ENCODE measurements at places on chromosomes 4 and X.

DNA sequence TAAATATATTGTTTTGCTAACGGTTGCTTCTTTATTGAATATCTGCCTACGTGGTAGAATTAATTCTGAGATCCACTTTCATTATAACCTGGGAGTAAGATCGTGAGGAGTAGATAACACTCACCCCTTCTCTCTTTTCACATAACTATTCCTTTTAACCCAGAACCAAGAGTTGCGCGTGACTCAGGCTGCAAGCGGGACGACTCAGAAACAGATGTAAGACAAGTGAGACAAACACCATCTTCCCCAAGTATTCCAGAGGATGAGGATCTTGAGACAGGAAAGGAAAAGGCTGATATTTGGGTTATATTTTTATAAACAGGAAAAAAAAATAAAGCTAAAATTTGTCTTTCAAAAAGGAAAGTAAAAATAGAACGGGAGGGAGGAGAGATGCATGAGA, 318.8 kb upstream of the NOCT start:
- no peak for DNase-seq

DNA sequence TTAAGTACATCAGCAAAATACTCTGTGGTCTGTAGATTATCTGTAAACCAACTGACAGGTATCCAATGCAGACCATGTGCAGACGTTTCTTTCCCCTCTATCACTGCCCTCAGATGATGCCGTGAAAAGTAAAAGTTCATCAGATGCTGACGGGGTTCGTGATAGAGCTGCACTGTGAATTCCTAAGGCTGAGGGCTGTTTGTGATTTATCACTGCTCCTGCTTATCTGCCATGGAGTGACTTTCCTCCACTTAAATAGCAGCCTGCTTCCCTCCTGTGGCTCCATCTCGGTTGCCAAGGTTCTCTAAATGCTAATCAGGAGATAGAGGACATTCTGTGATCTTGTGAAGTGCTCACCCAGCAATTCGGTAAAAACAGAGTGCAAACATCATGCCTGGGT, 89.3 kb upstream of the SRD5A3 start:
- no peak for DNase-seq

DNA sequence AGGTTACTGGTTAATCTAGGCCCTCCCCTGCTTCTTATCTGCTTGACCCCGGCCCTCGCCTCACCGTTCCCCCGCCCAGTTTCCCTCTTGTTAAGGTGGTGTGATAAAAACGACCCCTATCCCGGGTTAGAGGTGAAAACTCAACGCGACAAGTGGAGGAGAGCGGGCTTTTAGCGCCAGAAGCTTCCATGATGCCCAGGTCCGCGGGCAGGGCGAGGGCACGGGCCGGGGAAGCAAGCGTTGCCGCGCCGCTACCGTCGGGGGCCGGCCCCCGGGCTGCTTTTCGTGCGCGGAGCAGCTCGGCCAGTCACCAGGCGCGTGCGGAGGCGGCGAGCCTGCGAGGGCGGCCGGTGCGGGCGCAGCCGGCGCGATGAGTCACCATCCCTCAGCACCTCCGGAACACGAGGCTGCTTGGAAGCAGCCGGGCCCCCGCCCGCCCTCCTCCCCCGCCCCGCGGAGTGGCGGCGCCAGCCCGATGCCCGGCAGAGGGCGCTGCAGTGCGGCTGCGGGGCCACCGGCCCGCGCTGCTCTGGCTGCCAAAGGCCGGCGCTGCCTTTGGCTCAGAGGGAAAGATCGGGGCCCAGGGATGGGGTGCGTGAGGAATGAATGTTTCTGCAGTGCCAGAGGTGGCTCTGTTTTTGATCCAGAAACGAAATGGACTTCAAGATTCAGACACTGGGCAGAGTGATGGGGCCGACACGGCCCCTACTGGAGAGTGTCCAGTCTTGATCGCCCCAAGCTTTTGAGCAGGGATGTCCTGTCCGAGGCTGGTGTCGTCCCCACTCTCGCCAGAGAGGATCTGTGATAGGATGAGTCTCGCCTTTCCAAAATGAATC, 107.8 kb downstream of the NHSL2 start:
- peak; percentile 83 for DNase-seq

DNA sequence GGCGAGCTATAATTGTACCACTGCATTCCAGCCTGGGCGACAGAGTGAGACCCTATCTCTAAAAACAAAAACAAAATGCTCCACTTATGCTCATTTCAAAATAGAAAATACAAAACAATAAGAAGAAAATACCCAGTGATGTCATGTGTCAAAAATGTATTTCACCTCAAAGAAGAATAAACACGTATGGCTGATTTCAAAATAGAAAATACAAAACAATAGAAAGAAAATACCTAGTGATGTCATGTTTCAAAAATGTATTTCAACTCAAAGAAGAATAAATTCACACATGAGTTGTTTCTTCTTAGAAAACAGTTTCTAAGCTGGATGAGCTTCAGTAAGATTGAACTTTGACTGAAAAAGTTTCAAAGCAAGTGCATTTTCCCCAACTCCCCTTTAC, 20.3 kb upstream of the PDCL2 start:
- no peak for DNase-seq

- no peak for DNase-seq
These were observed 153.8 kb upstream of the RAPGEF2 start for GRCh38 chr4:158949099-158949498.

GRCh38 chrX:34859191-34859590, 83.4 kb upstream of the FAM47B start:
- DNase-seq = no peak

DNA sequence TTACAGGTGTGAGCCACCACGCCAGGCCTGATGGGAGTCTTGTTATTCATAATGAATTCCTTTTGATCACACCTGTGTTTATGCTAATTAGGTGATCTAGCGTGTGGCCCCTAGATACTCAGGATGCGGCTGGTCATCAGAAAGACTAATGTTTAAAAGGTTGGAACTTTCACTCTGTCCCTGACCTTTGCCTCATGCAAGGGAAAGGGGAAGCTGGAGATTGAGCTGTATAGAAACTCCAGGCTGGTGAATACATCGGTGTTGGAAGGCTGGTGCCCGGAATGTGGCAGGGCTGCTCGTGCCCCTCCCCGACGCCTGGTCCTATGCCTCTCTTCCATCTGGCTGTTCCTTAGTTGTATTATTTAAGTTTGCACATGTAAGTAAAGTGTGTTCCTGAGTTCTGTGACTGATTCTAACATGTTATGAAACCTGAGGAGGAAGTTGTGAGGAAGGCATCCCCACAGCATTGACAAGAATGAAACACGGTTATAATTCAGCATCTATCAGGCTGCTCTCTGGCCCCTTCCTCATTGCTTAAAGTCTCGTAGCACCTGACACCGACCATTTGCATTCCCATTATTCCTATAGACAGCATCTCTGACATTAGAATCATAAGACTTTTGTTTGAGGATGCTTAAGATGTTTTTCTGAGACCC, 28.9 kb downstream of the CASP3 start:
- no peak for DNase-seq

DNA sequence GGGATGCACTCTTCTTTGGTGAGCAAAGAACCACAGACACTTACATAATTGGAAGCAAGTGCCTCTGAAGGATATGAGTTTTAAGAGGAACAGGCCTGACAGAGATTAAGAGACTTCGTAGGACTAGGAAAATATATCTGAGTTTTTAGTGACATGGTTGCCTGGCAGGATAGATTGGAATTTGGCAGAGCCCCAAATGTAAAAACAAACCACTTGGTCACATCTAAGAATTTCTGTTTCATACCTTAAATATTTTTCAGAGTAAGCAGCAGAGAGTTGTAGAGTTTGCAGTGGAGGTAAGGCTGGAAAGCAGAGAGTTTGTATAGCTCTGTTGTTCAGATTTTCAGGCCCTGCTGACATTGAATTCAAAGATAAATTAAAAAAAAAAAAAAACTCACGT, 150.1 kb upstream of the MAGEB2 start:
- no peak for DNase-seq

Data from GM13976 (cell line).